ENCODE measurements at places on chromosomes 6 and 20.
A peak's percentile ranks its signal among the peaks of the same experiment; 100 is the strongest.

DNA sequence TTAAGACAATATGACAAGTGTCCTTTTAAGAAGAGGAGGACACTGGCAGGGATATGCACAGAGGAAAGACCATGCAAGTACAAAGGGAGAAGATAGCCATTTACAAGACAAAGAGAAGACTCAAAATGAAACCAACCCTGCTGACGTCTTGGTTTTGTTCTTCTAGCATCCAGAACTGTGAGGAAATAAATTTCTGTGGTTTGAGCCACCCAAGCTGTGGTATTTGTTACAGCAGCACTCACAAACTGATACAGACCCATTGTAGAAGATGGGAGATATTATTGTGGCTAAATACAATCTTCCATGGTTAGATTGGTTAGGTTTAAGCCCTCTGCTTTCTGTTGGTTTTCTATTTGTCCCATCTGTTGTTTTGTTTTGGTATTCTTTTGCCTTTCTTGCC lies 88.6 kb upstream of the SLC35F1 start:
- DNase-seq = no peak

GRCh38 chr20:61719691-61720347 lies 345.9 kb downstream of the TAF4 start:
- no peak for DNase-seq

- no peak for DNase-seq
Measured at GRCh38 chr20:24704899-24705298, 235.5 kb downstream of the SYNDIG1 start.

GRCh38 chr6:125255201-125255600 lies 46.6 kb downstream of the HDDC2 start:
- DNase-seq = no peak

- peak; percentile 78 for DNase-seq
Measured at GRCh38 chr20:34579191-34579978, 20.9 kb downstream of the MAP1LC3A start.
